Globus pallidus (tissue), 1 donor: ENCODE measurements at places on chromosomes 7 and 10.

- no peak for DNase-seq
Observed at GRCh38 chr7:90705391-90706071, 109.4 kb downstream of the CDK14 start.

- DNase-seq = no peak
Observed at GRCh38 chr7:143069912-143070500, 17.9 kb downstream of the OR6V1 start.

DNA sequence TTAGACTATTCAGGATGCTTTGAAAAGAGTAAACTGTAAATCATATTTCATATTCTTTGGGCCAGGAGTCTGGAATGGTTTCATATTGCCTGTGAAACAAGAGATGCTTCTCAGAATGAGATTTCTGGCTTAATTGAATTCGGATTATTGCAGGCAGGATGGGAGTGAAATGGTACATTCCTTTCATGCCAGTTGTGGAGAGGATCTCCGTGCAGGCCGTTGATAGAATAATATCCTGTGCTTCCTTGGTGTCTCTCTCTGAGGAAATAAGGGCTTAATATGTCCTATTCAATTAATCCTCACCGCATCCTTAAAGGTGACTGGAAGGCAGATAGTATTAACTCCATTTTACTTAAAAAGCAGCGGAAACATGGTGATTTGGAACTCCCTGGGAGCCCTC lies 56.6 kb downstream of the CUX1 start:
- no peak for DNase-seq

DNA sequence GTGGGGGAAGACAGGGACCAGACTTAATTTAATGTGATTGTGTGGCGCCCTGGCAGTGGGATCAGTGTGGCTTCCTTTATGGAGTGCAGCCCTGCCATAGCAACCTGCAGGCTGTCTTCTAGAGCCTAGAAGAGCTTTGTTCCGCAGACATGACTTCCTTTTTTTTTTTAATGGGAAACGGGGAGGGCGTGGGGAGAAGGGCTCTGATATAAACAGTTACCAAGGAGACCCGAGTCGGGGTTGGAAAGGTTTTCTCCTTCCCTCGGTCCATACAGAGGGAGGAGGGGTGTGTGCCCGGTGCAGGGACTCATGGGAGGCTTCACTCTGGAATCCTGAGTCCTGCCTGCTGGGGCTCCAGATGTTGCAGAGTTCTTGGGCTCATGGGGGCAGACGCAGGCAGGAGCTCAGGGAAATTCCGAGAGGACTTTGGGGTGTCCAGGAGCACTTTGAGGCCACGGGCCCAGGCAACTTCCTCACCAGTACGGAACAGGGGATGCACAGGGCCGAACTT lies 26.9 kb downstream of the TMEM120A start:
- DNase-seq = peak; percentile 29

GRCh38 chr10:121532292-121532864 lies 65.9 kb downstream of the FGFR2 start:
- peak; percentile 91 for DNase-seq

- DNase-seq = no peak
Observed at GRCh38 chr10:132512052-132512442, 25.5 kb upstream of the INPP5A start.

DNA sequence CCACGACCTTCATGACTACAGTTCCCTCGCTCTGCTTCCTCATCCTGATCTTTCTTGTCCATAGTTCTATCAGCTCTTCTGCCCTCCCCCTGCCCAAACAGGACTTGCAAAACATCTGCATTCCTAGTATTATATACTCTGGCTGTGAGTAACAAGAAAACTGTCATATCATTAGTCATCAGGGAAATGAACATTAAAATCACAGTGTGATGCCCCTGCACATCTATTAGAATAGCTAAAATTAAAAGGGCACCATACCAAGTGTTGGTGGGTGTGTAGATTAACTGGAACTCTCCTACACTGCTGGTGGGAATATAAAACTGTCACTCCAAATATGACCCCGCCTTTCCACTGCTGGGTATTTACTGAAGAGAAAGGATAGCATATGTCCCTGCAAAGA lies 141.8 kb downstream of the C7orf25 start:
- no peak for DNase-seq

DNA sequence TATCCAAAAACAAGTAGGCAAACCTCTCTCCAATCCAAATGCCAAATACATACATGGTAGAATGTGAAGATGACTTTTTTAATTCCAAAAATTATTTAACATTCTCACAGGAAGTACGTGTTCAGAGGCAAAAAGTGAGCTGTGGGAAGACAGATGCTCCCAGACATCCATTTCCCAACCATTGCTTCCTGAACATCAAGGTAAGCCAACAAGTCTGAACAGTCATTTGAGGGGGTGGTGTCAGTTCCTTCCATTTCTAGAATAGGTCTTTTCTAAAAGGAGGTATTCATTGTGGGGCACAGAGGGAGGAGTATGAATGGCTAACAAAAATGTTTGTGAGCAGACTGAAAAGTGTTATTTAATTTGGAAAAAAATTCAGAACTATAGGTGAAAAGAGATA lies 49.1 kb downstream of the OSBPL3 start:
- DNase-seq = no peak
